ENCODE measurements at places on chromosomes 12 and 14. TPM values are rescaled to one million over a fixed set of nuclear protein-coding genes. Genes with fewer than 3 reads are reported as not detected.
A peak's percentile ranks its signal among the peaks of the same experiment; 100 is the strongest.

The ADAM21 gene
- total RNA-seq: not detected

The KLHL33 gene
- 0.35 TPM for total RNA-seq

- H3K4me3 ChIP-seq: no peak overlapping the region
- H3K27me3 ChIP-seq: no peaks in the 10 kb centered on the region
- H3K36me3 ChIP-seq: no peaks in the 10 kb centered on the region
- H3K4me1 ChIP-seq: no peaks in the 10 kb centered on the region
These were observed 112.0 kb downstream of the TSPAN8 start for GRCh38 chr12:71045781-71046180.

DNA sequence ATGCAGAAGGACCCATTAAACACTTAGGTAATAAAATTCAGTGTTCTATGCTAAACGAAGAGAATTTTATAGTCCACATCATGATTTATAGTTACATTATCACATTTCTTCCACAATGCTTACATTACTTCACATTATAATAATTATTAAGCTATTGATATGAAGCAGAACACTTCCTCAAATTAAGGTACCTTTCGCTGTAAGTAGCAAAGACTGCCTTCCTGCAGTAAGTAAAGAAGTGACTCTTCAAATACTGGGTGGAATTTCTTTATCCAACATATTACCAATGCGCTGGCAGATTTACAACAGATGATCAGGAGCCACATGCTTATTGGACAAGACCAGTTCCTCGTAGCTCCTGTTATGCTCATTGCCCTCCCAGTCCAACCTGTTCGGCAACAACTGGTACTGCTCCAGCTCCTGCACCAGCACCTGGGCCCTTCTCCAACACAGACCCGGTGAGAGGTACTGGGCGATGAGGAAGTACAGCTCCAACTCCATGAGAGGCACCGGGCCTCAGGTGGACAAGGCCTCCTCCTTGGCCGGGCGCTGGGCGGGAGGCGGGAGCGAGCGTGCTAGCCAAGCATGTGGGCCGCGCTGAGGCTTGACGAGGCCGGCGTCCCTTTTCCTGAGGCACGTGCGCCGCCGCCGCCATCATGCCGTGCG lies 210.7 kb upstream of the ATP2B1 start:
- H3K27me3 ChIP-seq: no peaks in the 10 kb centered on the region
- no peak overlapping the region for H3K4me3 ChIP-seq
- no peaks in the 10 kb centered on the region for H3K36me3 ChIP-seq

- H3K27me3 ChIP-seq: no peaks in the 10 kb centered on the region
- H3K4me3 ChIP-seq: no peak overlapping the region
These were observed 112.3 kb downstream of the PAPOLA start for GRCh38 chr14:96614481-96614881.

GRCh38 chr14:105201925-105202513 lies 20.9 kb upstream of the NUDT14 start:
- no peak overlapping the region for H3K4me3 ChIP-seq
- H3K4me1 ChIP-seq: no peaks in the 10 kb centered on the region
- DNase-seq: no peak
- no peaks in the 10 kb centered on the region for H3K36me3 ChIP-seq

The BICDL1 gene
- 30.3 TPM for total RNA-seq

GRCh38 chr14:68712703-68713370 lies 80.0 kb downstream of the ZFP36L1 start:
- no peaks in the 10 kb centered on the region for H3K36me3 ChIP-seq
- no peak overlapping the region for H3K27ac ChIP-seq
- no peak for DNase-seq
- H3K4me1 ChIP-seq: no peaks in the 10 kb centered on the region

- H3K4me3 ChIP-seq: no peak overlapping the region
- H3K27me3 ChIP-seq: no peaks in the 10 kb centered on the region
- no peaks in the 10 kb centered on the region for H3K36me3 ChIP-seq
- no peak overlapping the region for H3K27ac ChIP-seq
- H3K4me1 ChIP-seq: peaks cover 6% of the 10 kb centered on the region
These were observed 56.0 kb downstream of the CLMN start for GRCh38 chr14:95263527-95264231.

GRCh38 chr12:126998747-126999285 lies 1268.2 kb upstream of the TMEM132C start:
- no peak overlapping the region for H3K4me3 ChIP-seq
- no peak for DNase-seq
- no peaks in the 10 kb centered on the region for H3K27me3 ChIP-seq
- H3K27ac ChIP-seq: no peak overlapping the region
- no peaks in the 10 kb centered on the region for H3K36me3 ChIP-seq

The HOXC12 gene
- total RNA-seq: not detected

The TAS2R46 gene
- 5.0 TPM for total RNA-seq

- H3K27me3 ChIP-seq: no peaks in the 10 kb centered on the region
- peaks cover 6% of the 10 kb centered on the region for H3K4me1 ChIP-seq
- H3K27ac ChIP-seq: no peak overlapping the region
- no peaks in the 10 kb centered on the region for H3K36me3 ChIP-seq
- DNase-seq: no peak
- H3K4me3 ChIP-seq: no peak overlapping the region
These were observed 82.9 kb downstream of the ARF6 start for GRCh38 chr14:49975799-49976198.

The CAPZA3 gene
- not detected for total RNA-seq

The NPFF gene
- 0.69 TPM for total RNA-seq

The GPR65 gene
- total RNA-seq: not detected

GRCh38 chr12:13005649-13006048 lies 5.6 kb upstream of the HEBP1 start:
- H3K36me3 ChIP-seq: no peaks in the 10 kb centered on the region
- H3K4me3 ChIP-seq: no peak overlapping the region
- peaks cover 30% of the 10 kb centered on the region for H3K4me1 ChIP-seq

DNA sequence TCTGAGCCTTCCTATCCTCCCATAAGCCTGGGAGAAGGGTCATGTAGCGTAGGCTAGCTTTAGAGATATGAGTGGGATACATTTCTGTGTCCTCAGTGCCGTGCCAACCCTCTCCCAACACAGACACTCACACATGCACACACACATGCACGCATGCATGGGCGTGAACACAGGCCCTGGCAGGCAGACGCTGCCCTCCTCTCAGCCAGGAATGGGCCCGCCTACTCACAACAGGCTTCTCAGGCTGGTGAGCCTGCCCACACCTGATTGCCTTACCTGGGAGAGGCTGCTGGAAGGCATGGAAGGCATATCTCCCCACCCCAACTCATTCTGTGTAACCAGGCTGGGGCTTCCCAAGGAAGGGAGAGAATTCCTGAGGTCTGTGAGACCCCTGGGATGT lies 12.8 kb upstream of the ACVR1B start:
- no peak overlapping the region for H3K4me3 ChIP-seq
- H3K27me3 ChIP-seq: no peaks in the 10 kb centered on the region
- no peak for DNase-seq
- H3K27ac ChIP-seq: no peak overlapping the region
- H3K4me1 ChIP-seq: no peaks in the 10 kb centered on the region
- no peaks in the 10 kb centered on the region for H3K36me3 ChIP-seq

DNA sequence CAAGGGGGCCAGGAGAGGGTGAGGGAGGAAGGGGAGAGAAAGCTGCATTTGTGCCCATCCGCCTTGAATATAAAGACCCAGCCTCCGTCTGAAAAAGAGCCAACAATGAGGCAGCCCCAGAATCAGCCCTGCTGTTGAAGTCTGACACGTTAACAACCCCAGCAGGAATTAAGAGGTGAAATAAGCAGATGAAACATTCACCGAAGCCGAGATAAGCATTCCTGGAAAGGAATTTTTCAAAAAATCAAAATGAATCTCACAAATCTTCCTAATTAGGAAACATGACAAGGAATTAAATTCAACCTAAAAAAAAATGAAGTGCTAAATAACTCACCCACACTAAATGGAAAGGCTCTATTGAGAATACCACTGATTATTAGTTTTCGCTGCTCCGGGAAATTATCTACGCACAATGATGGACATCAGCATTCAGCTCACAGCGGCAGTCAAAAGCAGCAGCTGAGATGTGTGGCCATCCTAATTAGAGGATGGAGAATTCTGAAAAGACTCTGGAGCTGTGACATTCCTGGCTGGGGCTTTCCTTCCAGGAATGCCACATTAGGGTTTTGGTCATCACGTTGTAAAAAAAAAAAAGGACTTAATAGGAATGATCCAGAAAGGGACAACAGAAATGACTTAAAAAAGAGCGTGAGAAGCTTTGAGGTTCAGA lies 8.2 kb upstream of the PARP11 start:
- DNase-seq: peak; percentile 25
- H3K4me1 ChIP-seq: peaks cover 11% of the 10 kb centered on the region
- H3K27me3 ChIP-seq: no peaks in the 10 kb centered on the region
- H3K36me3 ChIP-seq: no peaks in the 10 kb centered on the region

The OTOGL gene
- 0.35 TPM for total RNA-seq

The SYCP3 gene
- 0.07 TPM for total RNA-seq

GRCh38 chr14:42173206-42173605 lies 566.5 kb downstream of the LRFN5 start:
- no peaks in the 10 kb centered on the region for H3K27me3 ChIP-seq
- no peak overlapping the region for H3K4me3 ChIP-seq
- no peak for DNase-seq
- no peaks in the 10 kb centered on the region for H3K4me1 ChIP-seq
- H3K27ac ChIP-seq: no peak overlapping the region

GRCh38 chr14:101467181-101467926 lies 93.9 kb upstream of the DIO3 start:
- no peak overlapping the region for H3K4me3 ChIP-seq
- no peaks in the 10 kb centered on the region for H3K36me3 ChIP-seq
- no peak for DNase-seq
- no peak overlapping the region for H3K27ac ChIP-seq
- no peaks in the 10 kb centered on the region for H3K27me3 ChIP-seq
- no peaks in the 10 kb centered on the region for H3K4me1 ChIP-seq

- no peak overlapping the region for H3K4me3 ChIP-seq
- no peak for DNase-seq
- H3K27ac ChIP-seq: no peak overlapping the region
These were observed 348.3 kb upstream of the SFSWAP start for GRCh38 chr12:131362291-131363211.

GRCh38 chr14:49966304-49966809 lies 73.5 kb downstream of the ARF6 start:
- H3K36me3 ChIP-seq: no peaks in the 10 kb centered on the region
- peak overlapping the region; percentile 78 for H3K27ac ChIP-seq
- H3K27me3 ChIP-seq: no peaks in the 10 kb centered on the region
- peak overlapping the region; percentile 26 for H3K4me3 ChIP-seq

GRCh38 chr14:90760591-90761316 lies 55.5 kb downstream of the TTC7B start:
- H3K36me3 ChIP-seq: no peaks in the 10 kb centered on the region
- no peak overlapping the region for H3K27ac ChIP-seq
- peaks cover 6% of the 10 kb centered on the region for H3K4me1 ChIP-seq
- no peak overlapping the region for H3K4me3 ChIP-seq
- H3K27me3 ChIP-seq: peaks cover 9% of the 10 kb centered on the region
- DNase-seq: peak; percentile 84

- no peaks in the 10 kb centered on the region for H3K36me3 ChIP-seq
- H3K4me3 ChIP-seq: no peak overlapping the region
- H3K27me3 ChIP-seq: no peaks in the 10 kb centered on the region
- DNase-seq: no peak
These were observed 435.7 kb downstream of the CCER1 start for GRCh38 chr12:90519285-90519684.

DNA sequence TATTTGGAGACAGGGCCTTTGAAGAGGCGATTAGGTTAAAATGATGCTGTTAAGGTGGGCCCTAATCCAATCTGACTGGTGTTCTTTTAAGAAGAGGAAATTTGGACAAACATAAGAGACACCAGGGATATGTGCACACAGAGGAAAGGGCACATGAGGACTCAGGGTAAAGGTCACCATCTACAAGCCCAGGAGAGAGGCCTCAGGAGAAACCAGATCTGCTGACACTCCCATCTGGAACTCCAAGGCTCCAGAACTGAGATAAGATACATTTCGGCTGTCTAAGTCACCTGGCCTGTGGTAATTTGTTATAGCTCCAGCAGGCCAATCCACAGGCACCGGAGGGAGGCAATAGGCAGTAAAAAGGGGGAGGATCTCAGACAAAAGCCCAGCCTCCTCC lies 48.6 kb downstream of the KICS2 start:
- DNase-seq: no peak
- no peak overlapping the region for H3K27ac ChIP-seq
- peaks cover 27% of the 10 kb centered on the region for H3K4me1 ChIP-seq
- no peak overlapping the region for H3K4me3 ChIP-seq
- H3K36me3 ChIP-seq: no peaks in the 10 kb centered on the region

GRCh38 chr12:2297004-2297403 lies 244.2 kb downstream of the CACNA1C start:
- H3K4me1 ChIP-seq: peaks cover 8% of the 10 kb centered on the region
- H3K27me3 ChIP-seq: no peaks in the 10 kb centered on the region

- no peak overlapping the region for H3K4me3 ChIP-seq
- H3K27me3 ChIP-seq: no peaks in the 10 kb centered on the region
- no peak for DNase-seq
- H3K4me1 ChIP-seq: no peaks in the 10 kb centered on the region
- H3K27ac ChIP-seq: no peak overlapping the region
- no peaks in the 10 kb centered on the region for H3K36me3 ChIP-seq
These were observed 48.7 kb downstream of the DLK1 start for GRCh38 chr14:100775351-100775830.

The TEX52 gene
- total RNA-seq: not detected

The STXBP6 gene
- total RNA-seq: 23.8 TPM

The TROAP gene
- 46.4 TPM for total RNA-seq

DNA sequence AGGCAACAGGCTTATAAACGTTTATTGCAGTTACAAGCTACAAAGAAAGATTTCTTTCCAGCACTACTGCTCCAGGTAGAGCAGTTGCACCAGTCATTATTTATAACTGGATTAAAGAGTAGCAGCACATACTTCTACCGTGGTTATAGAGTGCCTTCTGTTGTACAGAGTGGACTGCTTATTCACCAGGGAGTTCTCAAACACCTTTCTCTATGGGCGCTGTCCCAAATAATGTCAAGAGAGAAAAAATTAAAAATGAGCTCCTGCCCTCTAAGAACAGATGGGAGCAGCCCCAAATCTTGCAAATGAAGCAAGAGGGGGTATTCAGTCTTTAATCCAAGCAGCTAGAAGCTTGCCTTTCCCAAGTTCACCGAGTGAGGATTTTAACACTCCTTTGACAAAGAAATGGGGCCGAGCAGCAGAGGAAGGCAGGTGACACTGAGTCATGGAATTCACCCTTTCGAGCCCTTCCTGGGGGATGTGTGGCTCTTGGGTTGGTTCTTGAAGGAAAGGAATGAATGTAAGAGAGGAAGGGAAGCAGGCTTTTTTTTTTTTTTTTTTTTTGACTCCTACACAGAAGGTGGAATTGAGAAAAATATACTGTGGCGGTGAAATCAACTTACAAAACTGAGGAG lies 181.2 kb downstream of the PRKCH start:
- no peaks in the 10 kb centered on the region for H3K27me3 ChIP-seq
- no peaks in the 10 kb centered on the region for H3K36me3 ChIP-seq
- peak overlapping the region; percentile 97 for H3K27ac ChIP-seq
- peak; percentile 64 for DNase-seq

The FITM1 gene
- total RNA-seq: not detected

DNA sequence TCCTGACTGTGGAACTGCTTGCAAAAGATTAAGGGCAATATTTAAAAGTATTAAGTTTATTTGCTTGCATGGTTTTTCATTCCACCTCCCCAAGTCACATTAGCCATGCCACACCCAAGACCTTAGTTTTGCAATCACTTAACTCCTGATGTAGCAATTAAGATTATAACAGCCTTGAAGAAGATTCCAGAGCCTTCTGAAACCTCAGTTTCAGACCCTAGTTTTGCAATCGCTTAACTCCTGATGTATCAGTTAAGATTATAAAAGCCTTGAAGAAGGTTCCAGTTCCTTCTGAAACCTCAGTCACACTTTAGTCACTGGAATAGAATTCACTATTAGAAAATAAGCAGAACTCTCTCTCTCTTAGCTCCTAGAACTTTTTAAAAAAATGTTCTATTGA lies 42.7 kb upstream of the DCN start:
- no peak overlapping the region for H3K27ac ChIP-seq
- H3K4me3 ChIP-seq: no peak overlapping the region
- no peak for DNase-seq
- H3K4me1 ChIP-seq: no peaks in the 10 kb centered on the region
- no peaks in the 10 kb centered on the region for H3K27me3 ChIP-seq
- no peaks in the 10 kb centered on the region for H3K36me3 ChIP-seq
